Stimulated activated CD4-positive, alpha-beta T cell treated with anti-CD3 and anti-CD28 coated beads, Interleukin-4, amount 100 ng/mL, for 24 hours (primary cell): ENCODE measurements at places on chromosomes 7 and 10.

- DNase-seq, result peak; percentile 56
Observed at GRCh38 chr7:157432957-157433576, 96.3 kb downstream of the DNAJB6 start.

DNA sequence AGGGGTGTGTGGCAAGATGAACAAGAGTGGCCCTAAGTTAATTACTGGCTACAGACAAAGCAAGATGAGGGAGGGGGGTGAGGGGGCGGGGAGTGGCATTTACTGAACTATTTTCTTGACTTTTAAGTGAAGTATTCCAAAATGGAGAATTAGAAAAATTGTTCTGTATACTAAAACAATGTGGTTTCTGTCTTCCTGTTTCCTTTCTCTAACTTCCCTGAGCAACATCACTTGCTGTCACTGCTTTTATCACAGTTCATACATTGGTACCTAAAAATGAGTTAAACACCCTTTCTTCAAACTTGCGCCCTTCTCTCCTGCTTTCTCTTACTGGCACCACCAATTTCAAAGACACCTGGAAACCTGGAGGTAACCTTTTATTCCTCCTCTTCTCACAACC is 21.6 kb downstream of the PDZD8 start:
- DNase-seq, result no peak

DNA sequence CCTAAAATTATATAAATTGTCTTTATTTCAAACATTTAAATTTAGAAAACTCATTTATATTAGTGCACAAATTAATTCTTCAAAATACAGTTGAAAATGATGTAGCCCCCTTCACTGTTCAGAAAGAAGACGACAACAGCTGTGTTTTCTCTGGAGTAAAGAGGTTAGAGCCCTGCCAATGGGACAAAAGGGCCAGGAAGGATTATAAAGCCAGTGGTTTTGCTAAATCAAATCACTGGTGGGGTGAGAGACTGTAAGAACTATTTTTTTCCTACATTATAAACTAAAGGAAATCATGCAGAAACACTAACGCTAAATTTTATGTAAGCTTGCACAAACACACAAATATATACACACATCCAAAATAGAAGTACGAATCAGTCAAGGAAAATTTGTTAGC is 386.6 kb downstream of the PARD3 start:
- DNase-seq, result no peak

- no peak for DNase-seq
Observed at GRCh38 chr10:76319661-76320060, 888.2 kb downstream of the LRMDA start.

DNA sequence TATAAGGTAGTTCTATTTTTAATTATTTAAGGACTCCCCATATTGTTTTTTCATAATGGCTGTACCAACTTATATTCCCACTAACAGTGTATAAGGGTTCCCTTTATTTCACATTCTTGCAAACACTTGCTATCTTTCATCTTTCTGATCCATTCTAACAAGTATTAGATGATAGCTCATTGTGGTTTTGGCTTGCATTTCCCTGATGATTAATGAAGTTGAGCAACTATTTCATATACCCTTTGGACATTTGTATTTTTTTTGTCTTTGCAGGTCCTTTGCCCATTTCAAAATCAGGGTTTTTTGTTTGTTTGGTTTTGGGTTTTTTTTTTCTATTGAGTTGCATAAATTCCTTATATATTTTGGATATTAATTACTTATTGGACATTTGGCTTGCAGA is 107.2 kb downstream of the EPC1 start:
- DNase-seq, result no peak
